T-helper 1 cell treated with Interleukin-12 subunit alpha and Interleukin-12 subunit beta and Interleukin-4 antibody, amounts not matched to agents 30 ng/mL and 1 ng/mL, for 36 hours (primary cell): ENCODE measurements at places on chromosomes 7 and 10. TPM values are rescaled to one million over a fixed set of nuclear protein-coding genes. Genes with fewer than 3 reads are reported as not detected.

CRYGN gene
- not detected in 2 replicates for total RNA-seq

LLCFC1 gene
- total RNA-seq: not detected in 2 replicates

FFAR4 gene
- total RNA-seq: not detected in 2 replicates

GPNMB gene
- total RNA-seq: 0.69 and 1.9 TPM in 2 replicates
